ENCODE measurements at places on chromosomes 16 and 17.

DNA sequence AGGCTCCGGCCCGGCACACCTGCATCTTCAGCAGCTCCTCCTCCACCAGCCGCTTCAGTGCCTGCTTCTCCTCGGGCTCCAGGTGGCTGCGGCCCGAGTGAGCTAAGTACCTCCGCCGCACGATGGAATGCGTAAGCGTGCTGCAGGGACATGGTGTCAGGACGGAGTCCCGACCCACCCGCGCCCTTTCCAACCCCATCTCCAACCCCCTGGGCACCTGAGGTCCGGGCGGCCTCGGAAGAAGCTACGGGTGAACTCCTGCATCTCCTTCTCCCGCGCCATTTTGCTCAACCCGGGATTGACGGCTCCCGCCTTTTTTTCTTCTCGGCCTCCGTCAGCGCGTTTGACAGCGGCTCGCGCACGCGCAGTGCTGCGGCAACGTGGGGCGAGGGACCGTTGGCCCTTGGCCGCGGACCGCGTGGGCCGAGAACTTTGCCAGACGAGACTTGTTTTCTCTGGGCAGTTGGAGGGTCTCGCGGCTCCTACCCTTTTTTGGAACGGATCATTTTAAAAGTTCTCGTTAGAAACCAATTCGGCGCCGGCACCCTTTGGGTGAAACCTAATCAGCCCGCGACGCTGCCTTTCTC, at the start of gene HIRIP3:
Gene HIRIP3, minus strand, starts transcription at position 294 of the 587 bp plus-strand sequence. Its CDS starts 12 bp downstream, at position 282.
- peak; percentile 71 for DNase-seq

GRCh38 chr16:84277244-84277823, 17.3 kb upstream of the WFDC1 start:
- peak; percentile 60 for DNase-seq

DNA sequence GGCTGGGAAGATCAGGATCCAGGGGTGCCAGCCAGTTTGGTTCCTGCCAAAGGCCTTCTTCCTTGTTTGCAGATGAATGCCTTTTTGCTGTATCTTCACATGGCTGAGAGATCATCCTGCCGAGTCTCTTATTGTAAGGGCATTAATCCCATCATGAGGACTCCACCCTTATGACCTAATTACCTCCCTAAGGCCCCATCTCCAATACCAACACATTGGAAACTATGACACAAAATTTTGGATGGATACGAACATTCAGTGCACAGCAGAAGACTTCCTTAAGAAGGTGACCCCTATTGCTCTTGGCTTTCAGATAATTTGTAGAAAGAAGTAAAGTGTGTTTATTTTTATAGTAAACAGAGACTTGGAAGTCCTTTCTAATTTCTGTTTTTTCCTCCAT, 1164.7 kb upstream of the CDH8 start:
- no peak for DNase-seq

- DNase-seq: no peak
These were observed 4.5 kb upstream of the NME4 start for GRCh38 chr16:392450-393030.

- no peak for DNase-seq
These were observed 473.4 kb downstream of the XYLT1 start for GRCh38 chr16:16997349-16997748.

- no peak for DNase-seq
These were observed 26.3 kb upstream of the CDC42EP4 start for GRCh38 chr17:73338050-73338521.

- DNase-seq: no peak
These were observed 1425.1 kb upstream of the CDH8 start for GRCh38 chr16:63461248-63461841.

DNA sequence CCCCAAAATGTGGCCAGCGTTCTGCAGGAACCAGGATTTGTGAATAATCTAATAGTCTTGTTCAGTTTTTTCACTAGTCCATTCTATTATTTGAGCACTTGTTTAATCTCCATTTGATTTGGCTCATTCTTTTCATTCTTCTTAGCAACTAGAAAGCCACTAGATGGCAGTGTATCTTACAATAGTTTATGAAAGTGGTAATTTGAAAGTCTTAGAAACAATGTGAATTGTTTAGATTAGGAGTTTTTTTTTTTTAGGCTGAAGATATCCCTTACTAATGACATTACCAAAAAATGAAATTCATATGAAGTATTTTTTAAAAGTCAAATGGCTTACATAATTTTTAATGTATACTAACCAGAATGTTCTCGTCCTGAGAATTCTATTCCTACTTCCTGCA, 6.7 kb downstream of the ERI2 start:
- no peak for DNase-seq

- no peak for DNase-seq
These were observed 19.7 kb downstream of the MOSMO start for GRCh38 chr16:22027633-22028032.

DNA sequence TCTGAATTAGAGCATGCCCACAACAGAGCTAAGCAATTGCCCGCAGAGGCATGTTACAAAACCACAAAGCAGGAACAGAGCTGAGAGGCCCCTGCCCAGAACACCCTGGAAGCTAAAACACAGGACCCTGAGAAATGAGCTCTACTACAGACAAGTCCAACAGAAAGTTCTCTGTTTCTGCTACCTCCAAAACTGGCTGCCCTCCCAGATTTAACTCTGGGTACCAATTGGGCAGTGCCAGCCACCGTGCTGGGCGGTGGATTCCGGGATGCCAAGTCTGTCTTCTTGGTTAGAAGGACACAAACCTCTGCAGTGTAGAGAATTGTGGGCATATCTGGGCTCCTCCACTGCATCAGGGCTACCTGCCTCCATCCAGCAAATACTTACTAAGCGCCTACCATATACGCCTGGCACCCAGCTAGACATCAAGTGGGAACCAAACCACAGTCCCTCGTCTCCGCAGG, 1.0 kb downstream of the CMTM4 start:
- DNase-seq: no peak

DNA sequence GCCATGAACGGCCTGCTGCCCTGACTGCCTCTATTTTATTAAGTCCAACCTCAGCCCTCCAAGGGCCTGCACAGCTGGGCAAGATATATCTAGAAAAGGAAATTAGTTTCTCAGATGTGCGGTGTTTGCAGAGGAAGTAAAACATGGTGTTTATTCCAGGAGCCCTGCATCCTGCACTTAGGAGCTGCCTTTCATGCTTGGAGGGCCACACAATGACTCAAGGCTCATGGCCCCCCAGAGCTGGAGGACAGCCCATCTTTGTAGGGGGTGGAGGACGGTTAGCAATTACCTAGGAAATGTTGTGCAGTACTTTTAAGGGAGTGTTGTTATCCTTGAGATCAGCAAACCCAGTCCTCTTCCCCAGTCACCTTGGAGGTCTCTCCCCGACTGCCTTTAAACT, 80.5 kb downstream of the COPRS start:
- no peak for DNase-seq

DNA sequence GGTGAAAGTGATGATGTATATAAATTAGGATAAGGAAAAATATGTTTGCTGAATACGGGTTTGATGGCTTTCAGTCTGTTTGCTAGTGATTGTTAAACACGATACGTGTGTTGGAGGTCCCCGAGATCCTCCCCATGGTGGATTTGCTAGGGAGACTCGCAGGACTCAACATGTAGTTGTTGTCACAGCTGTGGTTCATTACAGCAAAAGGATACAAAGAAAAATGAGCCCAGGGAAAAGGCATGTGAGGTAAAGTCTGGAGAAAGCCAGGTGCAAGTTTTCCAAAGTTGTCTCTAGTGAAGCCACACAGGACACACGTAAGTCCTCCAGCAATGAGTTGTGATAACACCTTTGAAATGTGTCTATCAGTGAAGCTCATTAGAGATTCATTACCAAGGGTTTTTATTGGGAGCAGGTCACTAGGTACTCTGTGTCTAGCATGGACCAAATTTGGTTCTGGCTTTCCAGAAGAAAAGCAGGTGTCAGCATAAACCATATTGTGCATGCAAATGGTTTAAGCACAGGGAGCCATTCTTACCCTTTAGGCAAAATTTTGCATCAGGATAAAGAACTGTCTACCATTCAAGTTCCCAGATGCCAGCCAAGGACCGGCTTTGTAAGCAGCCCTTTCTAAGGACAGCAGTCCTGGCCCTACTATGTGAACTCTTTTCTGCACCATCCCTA, 215.2 kb upstream of the WSCD1 start:
- no peak for DNase-seq
